ENCODE measurements at places on chromosomes 11 and 22. TPM values are rescaled to one million over a fixed set of nuclear protein-coding genes. Genes with fewer than 3 reads are reported as not detected.

Gene CHRM1
- not detected for total RNA-seq

Gene FGF19
- total RNA-seq, result not detected

DNA sequence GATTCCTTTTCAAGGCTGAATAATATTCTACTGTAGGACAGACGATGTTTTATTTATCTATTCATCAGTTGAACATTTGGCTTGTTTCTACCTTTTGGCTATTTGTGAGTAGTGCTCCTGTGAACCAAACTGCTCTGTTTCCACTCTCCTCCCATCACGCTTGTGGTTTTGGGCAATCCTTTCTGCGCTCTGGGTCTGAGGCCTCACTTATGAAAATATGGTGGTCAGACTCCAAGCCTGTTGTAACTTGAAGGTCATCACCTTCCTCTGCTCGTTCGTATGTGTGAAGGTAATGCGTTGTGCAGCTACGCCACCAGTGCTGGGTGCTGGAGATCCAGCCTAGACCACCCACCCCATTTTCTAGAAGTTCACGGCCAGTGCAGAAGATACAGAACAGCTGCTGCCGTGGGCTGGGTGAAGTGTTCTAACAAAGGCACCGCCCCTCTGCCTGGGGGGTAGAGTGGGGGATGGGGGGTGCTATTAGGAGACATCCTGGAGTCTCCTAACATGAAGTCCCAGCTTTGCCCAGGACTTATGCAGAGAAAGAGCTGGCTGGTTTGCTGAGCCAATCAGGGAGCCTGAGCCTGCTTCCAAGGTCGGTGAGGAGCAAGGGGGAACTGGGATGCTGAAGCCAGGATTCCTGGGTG, 21.0 kb downstream of the PTPN5 start:
- DNase-seq, result no peak
- H3K4me1 ChIP-seq, result peaks cover 27% of the 10 kb centered on the region
- H3K27ac ChIP-seq, result no peak overlapping the region
- no peak overlapping the region for H3K4me3 ChIP-seq
- H3K36me3 ChIP-seq, result no peaks in the 10 kb centered on the region
- peaks cover 6% of the 10 kb centered on the region for H3K27me3 ChIP-seq

- no peak for DNase-seq
- H3K27ac ChIP-seq, result no peak overlapping the region
- no peaks in the 10 kb centered on the region for H3K4me1 ChIP-seq
Observed at GRCh38 chr22:27975381-27976013, 56.4 kb upstream of the PITPNB start.

GRCh38 chr11:110069158-110069737, 23.9 kb upstream of the ZC3H12C start:
- H3K4me3 ChIP-seq, result no peak overlapping the region
- H3K4me1 ChIP-seq, result peaks cover 15% of the 10 kb centered on the region
- H3K36me3 ChIP-seq, result no peaks in the 10 kb centered on the region
- peaks cover 24% of the 10 kb centered on the region for H3K27me3 ChIP-seq
- no peak for DNase-seq
- no peak overlapping the region for H3K27ac ChIP-seq

- H3K36me3 ChIP-seq, result peaks cover 23% of the 10 kb centered on the region
- DNase-seq, result peak; percentile 73
- H3K4me3 ChIP-seq, result peak overlapping the region; percentile 93
- H3K27ac ChIP-seq, result peak overlapping the region; percentile 95
Observed at GRCh38 chr22:44026630-44027511, 2.8 kb downstream of the PARVB start.

- H3K4me3 ChIP-seq, result no peak overlapping the region
- DNase-seq, result no peak
- H3K36me3 ChIP-seq, result no peaks in the 10 kb centered on the region
- no peaks in the 10 kb centered on the region for H3K4me1 ChIP-seq
- peaks cover 10% of the 10 kb centered on the region for H3K27me3 ChIP-seq
Observed at GRCh38 chr11:19843079-19843478, 130.4 kb downstream of the NAV2 start.

- no peak overlapping the region for H3K4me3 ChIP-seq
- DNase-seq, result no peak
- H3K4me1 ChIP-seq, result peaks cover 29% of the 10 kb centered on the region
- H3K36me3 ChIP-seq, result peaks cover 3% of the 10 kb centered on the region
Observed at GRCh38 chr11:73532310-73532709, 65.6 kb downstream of the FAM168A start.

DNA sequence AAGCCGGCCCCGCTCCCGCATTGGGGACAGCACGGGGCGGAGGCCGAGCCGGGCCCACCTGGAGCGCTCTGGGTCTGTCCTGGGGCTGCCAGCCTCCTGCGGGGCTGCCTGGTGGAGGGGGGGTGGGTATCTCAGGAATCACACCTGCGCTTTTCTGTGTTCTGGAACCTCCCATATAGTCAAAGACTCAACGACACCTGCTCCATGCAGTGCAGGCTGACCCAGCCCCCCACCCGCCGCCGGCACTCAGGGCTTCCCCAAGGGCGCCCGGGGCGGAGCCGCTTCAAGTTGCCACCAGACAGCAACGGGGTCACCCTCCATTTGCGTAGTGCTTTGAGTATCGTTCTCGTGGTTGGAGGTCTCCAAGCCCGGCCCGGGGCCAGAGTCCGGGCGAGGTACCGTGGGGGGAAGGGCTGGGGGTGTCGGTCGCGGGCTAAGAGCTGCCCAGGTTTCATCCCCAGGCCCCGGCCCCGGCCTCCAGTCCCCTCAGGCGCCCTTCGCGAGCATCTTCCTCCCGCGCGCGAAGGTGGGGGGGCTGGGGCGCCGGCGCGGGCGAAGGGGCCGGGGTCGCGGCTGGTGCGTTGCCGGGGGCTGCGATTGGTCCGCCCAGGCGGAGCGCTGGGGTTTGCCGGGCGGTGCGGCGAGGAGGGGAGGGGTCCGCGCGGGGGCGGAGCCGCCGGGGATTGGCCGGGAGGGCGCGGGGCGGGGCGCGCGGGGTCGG, 6.6 kb downstream of the TSPAN4 start:
- no peak overlapping the region for H3K27ac ChIP-seq
- peak overlapping the region; percentile 61 for H3K4me3 ChIP-seq
- H3K36me3 ChIP-seq, result no peaks in the 10 kb centered on the region
- H3K27me3 ChIP-seq, result peaks cover 4% of the 10 kb centered on the region
- no peak for DNase-seq
- no peaks in the 10 kb centered on the region for H3K4me1 ChIP-seq

DNA sequence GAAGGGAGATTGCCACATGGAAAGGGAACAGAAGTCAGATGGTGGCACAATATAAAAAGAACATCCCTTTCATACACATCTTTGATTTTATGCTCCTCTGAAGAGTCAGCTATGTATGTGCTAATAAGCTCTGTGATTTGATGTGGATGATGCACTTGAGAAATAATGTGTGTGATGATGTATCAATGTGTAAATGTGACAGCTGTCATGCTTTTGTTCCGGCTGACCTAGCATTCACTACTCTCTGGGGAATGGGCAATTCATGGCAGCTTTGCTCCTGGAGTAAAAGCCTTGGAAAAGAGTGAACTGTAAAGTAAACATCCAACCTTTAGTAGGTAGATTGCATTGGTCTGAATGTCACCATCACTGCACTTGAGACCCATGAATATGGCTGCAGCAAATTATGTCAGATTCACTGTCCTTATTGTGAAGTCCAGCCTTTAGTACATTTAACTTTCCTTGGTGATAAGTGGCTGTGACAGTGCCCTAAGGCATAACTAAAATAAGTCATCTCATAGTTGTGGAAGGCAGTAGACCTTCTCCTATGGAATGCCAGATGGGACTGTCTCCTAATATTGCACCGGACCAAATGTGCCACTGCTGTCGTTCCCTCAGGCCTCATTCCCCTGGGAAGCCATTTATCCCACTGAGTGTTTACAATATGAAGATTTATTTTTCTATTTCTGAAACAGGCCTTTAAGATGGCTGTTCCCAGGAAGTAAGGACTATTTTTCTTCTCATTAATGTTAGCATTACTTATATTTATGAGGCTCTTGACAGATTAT, 178.2 kb upstream of the CCDC90B start:
- no peak overlapping the region for H3K4me3 ChIP-seq
- no peaks in the 10 kb centered on the region for H3K36me3 ChIP-seq
- no peak overlapping the region for H3K27ac ChIP-seq
- peaks cover 1% of the 10 kb centered on the region for H3K27me3 ChIP-seq

DNA sequence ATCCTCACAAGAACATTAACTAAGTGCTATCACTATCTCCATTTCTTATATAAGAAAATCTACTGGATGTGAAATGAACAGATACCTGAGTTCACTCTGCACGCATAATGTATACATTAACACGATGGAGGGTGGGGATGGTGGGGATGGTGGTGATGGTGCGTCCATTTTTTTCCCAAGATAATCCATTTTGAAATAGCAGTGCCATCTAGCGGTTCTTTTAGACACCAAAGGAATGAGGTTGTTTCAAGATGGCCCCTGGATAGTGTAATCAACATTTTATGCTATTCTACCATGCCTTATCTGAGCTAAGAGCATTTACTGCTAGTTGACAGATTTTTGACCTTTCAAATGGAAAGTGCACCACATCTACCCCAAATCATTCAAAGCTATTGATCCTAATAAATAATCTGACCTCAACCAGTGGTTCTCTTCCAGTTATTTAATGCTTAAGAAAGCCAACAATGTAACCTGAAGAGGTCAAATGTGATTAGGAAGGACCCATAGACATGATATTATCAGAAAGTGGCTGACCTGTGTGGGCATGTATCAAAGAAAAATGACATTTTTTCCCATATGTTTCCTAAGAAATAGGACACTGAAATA, 714.7 kb upstream of the TENM4 start:
- no peak overlapping the region for H3K27ac ChIP-seq
- H3K27me3 ChIP-seq, result no peaks in the 10 kb centered on the region

- no peak overlapping the region for H3K27ac ChIP-seq
- H3K27me3 ChIP-seq, result no peaks in the 10 kb centered on the region
- H3K36me3 ChIP-seq, result no peaks in the 10 kb centered on the region
- H3K4me3 ChIP-seq, result no peak overlapping the region
- H3K4me1 ChIP-seq, result no peaks in the 10 kb centered on the region
Observed at GRCh38 chr11:11442791-11443190, 89.7 kb upstream of the CSNK2A3 start.

DNA sequence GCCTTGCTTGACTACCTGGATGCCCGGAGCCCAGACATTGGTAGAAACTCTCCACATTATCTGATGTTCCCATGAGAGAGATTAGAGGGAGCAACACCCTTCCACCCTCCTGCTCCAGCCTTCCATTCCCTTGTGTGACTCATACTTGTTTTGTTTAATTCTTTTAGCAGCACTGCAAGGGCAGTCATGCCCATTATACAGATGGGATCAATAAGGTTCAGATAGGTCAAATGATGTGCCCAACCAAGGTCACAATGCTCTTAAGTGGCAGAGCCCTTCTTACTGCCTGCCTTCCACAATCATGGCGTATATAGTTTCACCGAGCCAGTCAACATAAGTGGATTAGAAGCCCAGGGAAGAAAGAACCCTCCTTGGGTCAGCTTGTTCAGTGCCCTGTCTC, 6.6 kb upstream of the CCDC134 start:
- no peak overlapping the region for H3K27ac ChIP-seq
- H3K4me1 ChIP-seq, result peaks cover 7% of the 10 kb centered on the region
- no peak overlapping the region for H3K4me3 ChIP-seq
- no peaks in the 10 kb centered on the region for H3K27me3 ChIP-seq
- H3K36me3 ChIP-seq, result peaks cover 37% of the 10 kb centered on the region

- no peak overlapping the region for H3K27ac ChIP-seq
- no peaks in the 10 kb centered on the region for H3K4me1 ChIP-seq
- no peaks in the 10 kb centered on the region for H3K36me3 ChIP-seq
- no peak for DNase-seq
- peaks cover 3% of the 10 kb centered on the region for H3K27me3 ChIP-seq
Observed at GRCh38 chr11:116420770-116421528, 351.8 kb downstream of the BUD13 start.

- peaks cover 10% of the 10 kb centered on the region for H3K4me1 ChIP-seq
- peaks cover 3% of the 10 kb centered on the region for H3K36me3 ChIP-seq
- DNase-seq, result no peak
Observed at GRCh38 chr22:35443790-35444684, 44.1 kb downstream of the MCM5 start.

DNA sequence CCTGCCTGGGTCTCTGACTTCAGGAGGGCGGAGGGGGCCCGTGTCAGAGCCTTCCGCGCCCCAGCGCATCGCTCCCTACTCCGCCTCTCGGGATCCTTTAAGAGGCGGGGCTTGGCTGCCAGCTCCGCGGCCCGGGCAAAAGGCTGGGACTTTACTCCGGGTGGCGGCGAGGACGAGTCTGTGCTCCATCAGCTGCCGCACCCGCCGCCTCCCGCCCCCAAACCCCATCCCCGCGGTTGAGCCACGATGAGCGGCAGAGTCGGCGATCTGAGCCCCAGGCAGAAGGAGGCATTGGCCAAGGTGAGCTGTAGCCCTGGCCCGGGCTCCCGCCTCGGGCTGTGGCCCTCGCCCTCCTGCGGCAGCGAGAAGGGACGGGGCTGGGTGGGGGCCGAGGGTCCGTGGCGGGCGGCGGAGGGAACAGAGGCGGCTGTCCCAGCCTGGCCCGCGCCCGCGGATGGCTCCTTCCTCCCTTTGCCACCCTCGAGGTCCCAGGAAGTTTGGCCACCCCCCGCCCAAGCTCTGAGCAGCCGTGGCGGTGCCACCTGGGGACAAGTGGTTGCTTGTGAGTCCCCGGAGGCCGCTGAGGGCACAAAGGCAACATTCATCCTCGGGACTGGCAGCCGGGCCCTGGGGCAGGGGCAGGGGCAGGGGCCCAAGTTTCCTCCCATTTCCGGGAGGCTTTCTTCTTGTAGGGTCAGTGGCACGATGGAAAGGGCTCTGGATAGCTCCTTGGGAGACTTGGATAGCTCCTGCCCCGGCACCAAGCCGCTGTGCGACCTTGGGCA, at the start of gene SEC14L2:
Gene SEC14L2 (plus strand): TSS at position 148 of the 785 bp plus-strand sequence. CDS start 99 bp downstream, at position 247.
- DNase-seq, result peak; percentile 58
- peaks cover 11% of the 10 kb centered on the region for H3K36me3 ChIP-seq
- H3K4me3 ChIP-seq, result peak within 1 kb of the TSS; percentile 92
- peak within 1 kb of the TSS; percentile 75 for H3K27ac ChIP-seq
- no peaks in the 10 kb centered on the region for H3K27me3 ChIP-seq

- no peak for DNase-seq
- H3K4me3 ChIP-seq, result no peak overlapping the region
- no peaks in the 10 kb centered on the region for H3K27me3 ChIP-seq
- peaks cover 4% of the 10 kb centered on the region for H3K36me3 ChIP-seq
- peaks cover 54% of the 10 kb centered on the region for H3K4me1 ChIP-seq
- no peak overlapping the region for H3K27ac ChIP-seq
Observed at GRCh38 chr22:40218152-40218551, 40.4 kb downstream of the TNRC6B start.

DNA sequence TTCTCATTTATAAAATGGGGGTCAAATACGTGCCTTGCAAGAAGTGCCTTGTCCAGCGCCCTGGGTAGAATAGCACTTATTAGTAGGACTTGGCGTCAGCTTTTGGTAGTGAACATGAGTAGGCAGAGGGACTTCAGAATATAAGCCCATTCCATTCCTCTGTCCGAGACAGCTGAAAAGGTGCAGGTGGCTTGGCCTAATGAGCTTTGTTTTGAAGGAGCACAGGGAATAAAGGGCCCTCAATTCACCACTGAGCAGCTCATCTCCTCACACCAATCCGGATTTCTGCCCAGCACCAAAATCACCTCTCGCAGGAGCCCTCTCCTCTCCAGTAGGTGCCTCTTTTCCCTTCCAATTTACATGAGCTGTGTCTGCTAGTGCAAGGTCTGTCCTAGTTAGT, 91.2 kb downstream of the DSCAML1 start:
- H3K36me3 ChIP-seq, result no peaks in the 10 kb centered on the region
- H3K4me3 ChIP-seq, result no peak overlapping the region
- H3K27ac ChIP-seq, result no peak overlapping the region
- peaks cover 9% of the 10 kb centered on the region for H3K4me1 ChIP-seq
- H3K27me3 ChIP-seq, result peaks cover 12% of the 10 kb centered on the region

- H3K36me3 ChIP-seq, result peaks cover 16% of the 10 kb centered on the region
- peak overlapping the region; percentile 92 for H3K4me3 ChIP-seq
- H3K27me3 ChIP-seq, result no peaks in the 10 kb centered on the region
- H3K27ac ChIP-seq, result peak overlapping the region; percentile 81
- peaks cover 25% of the 10 kb centered on the region for H3K4me1 ChIP-seq
Observed at GRCh38 chr11:63670433-63671321, 499 bp downstream of the ATL3 start.
